ENCODE measurements at places on chromosomes 3 and 15.

- peak; percentile 86 for DNase-seq
Observed at GRCh38 chr3:197305854-197306253, 7.4 kb upstream of the DLG1 start.

- no peak for DNase-seq
Observed at GRCh38 chr3:3654916-3655315, 144.3 kb upstream of the LRRN1 start.

GRCh38 chr3:27939940-27940339, 217.8 kb upstream of the EOMES start:
- peak; percentile 47 for DNase-seq

GRCh38 chr3:120147072-120147871, 53.0 kb upstream of the GSK3B start:
- no peak for DNase-seq

- peak; percentile 33 for DNase-seq
Observed at GRCh38 chr15:43518197-43518761, 871 bp downstream of the MAP1A start.

- peak; percentile 29 for DNase-seq
Observed at GRCh38 chr3:125141596-125142419, 70.7 kb downstream of the SLC12A8 start.

DNA sequence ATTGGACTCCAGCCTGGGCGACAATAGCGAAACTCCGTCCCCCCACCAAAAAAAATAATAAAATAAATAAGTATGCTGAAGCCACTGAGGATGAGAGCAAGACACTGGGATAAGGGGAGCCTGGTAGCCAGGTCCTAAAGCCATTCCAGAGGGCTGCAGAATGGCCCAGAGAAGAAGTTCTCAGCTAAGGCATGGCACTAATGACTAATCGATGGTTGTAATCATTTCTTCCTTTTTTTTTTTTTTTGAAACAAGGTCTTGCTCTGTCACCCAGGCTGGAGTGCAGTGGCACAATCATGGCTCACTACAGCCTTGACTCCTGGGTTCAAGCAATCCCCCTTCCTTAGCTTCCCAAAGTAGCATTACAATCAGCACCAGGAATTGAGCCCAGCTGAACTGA, 25.6 kb upstream of the ZNF774 start:
- DNase-seq = no peak

- peak; percentile 83 for DNase-seq
Observed at GRCh38 chr3:155024006-155024638, 56.0 kb upstream of the MME start.

GRCh38 chr3:119594066-119594465, 3.6 kb upstream of the PLA1A start:
- no peak for DNase-seq

DNA sequence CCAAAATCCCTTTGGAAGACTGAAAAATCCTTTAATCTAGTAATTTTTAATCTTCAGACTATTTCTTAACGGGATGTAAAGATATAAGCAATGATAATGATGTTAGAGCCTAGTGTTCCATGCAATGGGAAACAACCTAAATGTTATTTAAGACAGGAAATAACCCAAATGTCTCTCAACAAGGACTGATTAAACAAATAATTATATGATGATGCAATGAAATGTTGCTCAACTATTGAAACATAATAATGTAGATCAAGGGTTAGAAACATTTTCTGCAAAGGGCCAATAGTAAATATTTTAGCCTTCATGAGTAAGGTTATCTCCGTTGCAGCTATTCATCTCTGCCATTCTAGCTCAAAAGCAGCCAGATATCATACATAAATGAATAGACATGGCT, 275.4 kb downstream of the NEK10 start:
- peak; percentile 20 for DNase-seq

GRCh38 chr3:53859178-53859577, 12.8 kb downstream of the IL17RB start:
- no peak for DNase-seq

- no peak for DNase-seq
Observed at GRCh38 chr3:115876876-115877614, 253.7 kb downstream of the GAP43 start.

Data from EL (cell line).